ENCODE measurements at places on chromosomes 6 and 20. TPM values are rescaled to one million over a fixed set of nuclear protein-coding genes. Genes with fewer than 3 reads are reported as not detected.

TMEM151B gene
- not detected for total RNA-seq

ACSS2 gene
- 108 TPM for total RNA-seq

RIPPLY2 gene
- total RNA-seq: not detected

EDN1 gene
- 2.0 TPM for total RNA-seq

ATP9A gene
- total RNA-seq: 32.9 TPM

LHFPL5 gene
- not detected for total RNA-seq

FAM120B gene
- total RNA-seq: 24.2 TPM

FAM110A gene
- 0.83 TPM for total RNA-seq

SLC32A1 gene
- not detected for total RNA-seq

FAM83D gene
- total RNA-seq: 0.11 TPM

ANKRD66 gene
- not detected for total RNA-seq

FAM83B gene
- 0.60 TPM for total RNA-seq

LPIN3 gene
- 2.4 TPM for total RNA-seq
